ENCODE measurements at places on chromosomes 1 and 21. TPM values are rescaled to one million over a fixed set of nuclear protein-coding genes. Genes with fewer than 3 reads are reported as not detected.
A peak's percentile ranks its signal among the peaks of the same experiment; 100 is the strongest.

- no peak overlapping the region for H3K27ac ChIP-seq
- peaks cover 38% of the 10 kb centered on the region for H3K4me1 ChIP-seq
- no peaks in the 10 kb centered on the region for H3K36me3 ChIP-seq
- H3K4me3 ChIP-seq, result no peak overlapping the region
Observed at GRCh38 chr1:234408757-234409156, 35.5 kb downstream of the COA6 start.

- peaks cover 14% of the 10 kb centered on the region for H3K4me1 ChIP-seq
- no peaks in the 10 kb centered on the region for H3K36me3 ChIP-seq
- H3K27ac ChIP-seq, result no peak overlapping the region
- H3K4me3 ChIP-seq, result no peak overlapping the region
- no peak for DNase-seq
- H3K27me3 ChIP-seq, result no peaks in the 10 kb centered on the region
Observed at GRCh38 chr1:1135339-1136136, 19.6 kb upstream of the C1orf159 start.

- H3K27me3 ChIP-seq, result no peaks in the 10 kb centered on the region
- no peak for DNase-seq
- no peak overlapping the region for H3K27ac ChIP-seq
- H3K36me3 ChIP-seq, result no peaks in the 10 kb centered on the region
- H3K4me3 ChIP-seq, result no peak overlapping the region
Observed at GRCh38 chr21:38436341-38436740, 61.9 kb downstream of the ERG start.

DNA sequence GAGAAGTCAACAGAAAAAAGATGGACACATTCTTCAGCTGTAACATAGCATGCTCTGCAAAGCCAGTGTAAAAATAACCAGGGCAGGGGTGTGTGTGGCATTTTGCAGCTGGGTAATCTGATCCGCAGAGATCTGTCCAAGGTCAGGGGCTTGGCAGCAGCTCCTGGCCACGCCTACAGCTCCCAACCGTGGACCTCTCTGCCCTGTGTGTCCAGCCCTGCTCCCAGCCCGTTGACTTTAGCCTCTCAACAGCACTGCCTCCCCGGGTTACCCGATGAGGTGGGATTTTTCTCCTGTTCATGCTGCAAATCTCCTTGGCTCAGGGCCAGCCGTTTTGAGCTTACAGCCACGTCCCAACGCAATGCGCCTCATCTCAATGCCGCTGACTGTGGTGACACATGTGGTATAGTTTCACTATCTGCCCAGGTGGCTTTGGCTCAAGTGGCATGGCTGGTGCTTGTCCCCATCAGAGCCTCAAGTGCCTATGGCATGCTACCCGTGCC is 68.1 kb downstream of the VWA5B1 start:
- peaks cover 9% of the 10 kb centered on the region for H3K27me3 ChIP-seq
- no peak overlapping the region for H3K27ac ChIP-seq
- no peak for DNase-seq
- H3K4me1 ChIP-seq, result no peaks in the 10 kb centered on the region
- no peak overlapping the region for H3K4me3 ChIP-seq

DNA sequence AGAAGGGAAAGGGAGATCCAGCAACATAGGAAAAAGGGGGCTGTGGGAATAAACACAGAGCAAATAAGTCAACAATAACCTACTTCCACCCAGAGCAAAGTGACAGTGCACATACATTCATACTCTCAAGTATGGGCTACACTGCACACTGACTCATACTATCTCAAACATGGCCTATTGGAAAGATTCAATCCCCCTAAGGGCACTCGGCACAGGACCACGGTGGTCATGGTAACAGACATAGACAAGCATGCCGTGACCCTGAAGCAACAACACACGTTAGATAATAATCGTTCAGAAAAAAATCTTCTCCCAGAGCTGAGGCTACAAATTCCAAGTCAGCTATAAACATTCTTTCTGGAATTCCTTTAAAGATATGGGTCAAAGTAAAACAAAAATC is 16.8 kb upstream of the JAK1 start:
- no peak overlapping the region for H3K27ac ChIP-seq
- no peak for DNase-seq
- no peak overlapping the region for H3K4me3 ChIP-seq
- no peaks in the 10 kb centered on the region for H3K27me3 ChIP-seq
- H3K4me1 ChIP-seq, result peaks cover 3% of the 10 kb centered on the region

SPOCD1 gene
- not detected for total RNA-seq

GRCh38 chr1:232369451-232370296 is 260.3 kb downstream of the SIPA1L2 start:
- H3K4me1 ChIP-seq, result no peaks in the 10 kb centered on the region
- H3K4me3 ChIP-seq, result no peak overlapping the region
- no peaks in the 10 kb centered on the region for H3K27me3 ChIP-seq

OR10T2 gene
- total RNA-seq, result not detected

RGS1 gene
- total RNA-seq, result 59.6 TPM

DNA sequence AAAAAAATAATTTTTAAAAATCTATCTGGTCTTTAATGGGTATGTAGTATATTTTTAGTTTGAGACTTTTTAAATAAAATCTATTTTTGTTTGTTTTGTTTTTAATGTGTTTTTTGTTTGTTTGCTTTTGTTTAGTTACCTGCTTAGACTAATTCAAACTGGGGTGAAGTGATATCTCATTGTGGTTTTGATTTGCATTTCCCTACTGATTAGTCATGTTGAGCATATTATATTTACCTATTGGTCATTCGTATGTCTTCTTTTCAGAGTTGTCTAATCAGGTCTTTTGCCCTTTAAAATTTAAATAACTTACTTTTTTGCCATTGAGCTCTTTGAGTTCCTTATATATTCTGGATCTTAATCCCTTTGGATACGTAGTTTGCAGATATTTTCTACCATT is 20.3 kb downstream of the CD1B start:
- DNase-seq, result no peak
- H3K27me3 ChIP-seq, result no peaks in the 10 kb centered on the region
- H3K27ac ChIP-seq, result no peak overlapping the region
- H3K36me3 ChIP-seq, result no peaks in the 10 kb centered on the region
- no peak overlapping the region for H3K4me3 ChIP-seq
- no peaks in the 10 kb centered on the region for H3K4me1 ChIP-seq

TPTE gene
- not detected for total RNA-seq

- no peaks in the 10 kb centered on the region for H3K36me3 ChIP-seq
- H3K27me3 ChIP-seq, result no peaks in the 10 kb centered on the region
- no peaks in the 10 kb centered on the region for H3K4me1 ChIP-seq
- DNase-seq, result no peak
Observed at GRCh38 chr1:29325675-29326074, 89.4 kb downstream of the PTPRU start.

GUCA2A gene
- not detected for total RNA-seq

SPRR5 gene
- total RNA-seq, result not detected

DNA sequence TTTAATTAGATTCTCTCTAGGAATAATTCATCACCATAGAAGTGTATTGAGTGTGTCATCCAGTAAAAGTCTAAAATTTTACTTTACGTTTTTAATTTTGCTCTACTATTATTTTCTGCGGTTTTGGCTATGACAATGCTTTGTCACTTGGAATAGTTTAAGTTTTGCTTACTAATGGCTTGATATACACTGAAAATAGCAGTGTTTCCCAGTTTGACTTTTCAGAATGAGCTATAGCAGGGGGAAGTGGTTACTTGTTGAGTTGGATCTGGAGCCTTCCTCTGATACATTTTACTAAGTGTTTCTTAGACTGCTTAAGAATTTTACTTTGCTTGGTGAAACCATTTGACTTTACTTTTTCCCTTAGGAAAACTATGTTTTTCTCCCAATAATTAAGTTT is 5.0 kb downstream of the DNAJC16 start:
- H3K27ac ChIP-seq, result no peak overlapping the region
- H3K27me3 ChIP-seq, result no peaks in the 10 kb centered on the region
- H3K4me3 ChIP-seq, result no peak overlapping the region

CITED4 gene
- 1.3 TPM for total RNA-seq

TGFB2 gene
- not detected for total RNA-seq

DNA sequence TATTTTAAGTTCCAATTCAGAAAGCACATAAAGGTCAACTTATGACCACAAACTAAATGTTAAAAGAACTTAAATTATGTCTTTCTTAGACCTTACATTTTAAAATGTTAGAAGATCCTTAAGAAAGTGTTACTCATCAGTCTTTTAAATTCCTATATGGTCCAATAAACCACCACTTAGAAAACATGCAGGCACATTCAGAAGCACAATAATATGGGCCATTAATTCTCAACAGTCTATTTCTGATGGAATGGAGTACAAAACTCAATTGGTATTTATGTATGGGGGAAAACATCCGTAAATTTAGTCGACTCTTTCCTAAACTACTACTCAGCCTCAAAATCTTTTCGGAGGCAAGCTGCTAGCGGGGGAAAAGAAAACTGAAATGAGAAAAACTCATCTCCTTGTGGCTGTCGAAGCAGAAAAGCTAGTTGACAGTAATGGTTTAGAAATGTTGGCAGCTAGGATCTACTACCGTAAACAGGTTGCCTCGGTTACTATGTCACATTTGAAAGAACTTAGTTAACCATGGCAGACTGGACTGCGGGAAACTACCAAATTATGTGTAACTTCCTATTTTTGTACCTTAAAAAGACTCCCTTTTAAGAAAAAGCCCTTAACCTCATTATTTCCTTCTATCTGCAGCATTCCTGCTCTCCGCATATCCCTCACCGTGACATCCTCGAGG is 1.0 kb downstream of the TRMT1L start:
- H3K4me3 ChIP-seq, result peak overlapping the region; percentile 90
- peaks cover under 1% of the 10 kb centered on the region for H3K36me3 ChIP-seq
- no peak for DNase-seq
- H3K27ac ChIP-seq, result peak overlapping the region; percentile 98
- H3K27me3 ChIP-seq, result no peaks in the 10 kb centered on the region

HES2 gene
- total RNA-seq, result 0.35 TPM

DNA sequence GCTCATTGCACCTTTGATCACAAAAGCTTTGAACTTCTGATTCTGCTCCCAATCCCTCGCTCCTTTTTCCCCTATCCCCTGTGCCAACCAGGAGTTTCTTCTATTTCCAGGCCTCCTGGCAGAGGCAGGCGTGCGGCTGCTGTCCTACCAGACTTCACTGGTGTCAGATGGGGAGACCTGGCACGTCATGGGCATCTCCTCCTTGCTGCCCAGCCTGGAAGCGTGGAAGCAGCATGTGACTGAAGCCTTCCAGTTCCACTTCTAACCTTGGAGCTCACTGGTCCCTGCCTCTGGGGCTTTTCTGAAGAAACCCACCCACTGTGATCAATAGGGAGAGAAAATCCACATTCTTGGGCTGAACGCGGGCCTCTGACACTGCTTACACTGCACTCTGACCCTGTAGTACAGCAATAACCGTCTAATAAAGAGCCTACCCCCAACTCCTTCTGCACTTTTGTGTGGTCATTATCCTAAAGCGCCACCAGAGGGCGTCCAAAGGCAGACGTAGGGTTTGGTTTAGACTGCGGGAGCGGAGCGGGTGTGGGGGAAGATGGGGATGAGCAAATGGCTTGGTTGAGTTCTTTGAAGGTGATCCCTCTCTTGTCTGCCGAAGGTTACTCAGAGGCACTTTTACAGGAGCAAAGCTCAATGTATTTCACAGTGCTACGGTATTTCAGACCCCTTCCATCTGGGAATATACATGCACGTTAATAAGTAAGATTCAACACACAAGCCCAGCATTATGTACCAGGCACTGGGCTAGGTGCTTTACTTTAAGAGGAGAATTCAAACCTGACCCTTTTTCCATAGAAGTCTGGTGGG is 24.7 kb downstream of the HMGCS2 start:
- H3K4me1 ChIP-seq, result no peaks in the 10 kb centered on the region
- H3K4me3 ChIP-seq, result no peak overlapping the region
- peak; percentile 3 for DNase-seq
- H3K36me3 ChIP-seq, result no peaks in the 10 kb centered on the region

GRCh38 chr1:239831577-239832355 is 259.9 kb upstream of the FMN2 start:
- no peaks in the 10 kb centered on the region for H3K4me1 ChIP-seq
- no peak overlapping the region for H3K27ac ChIP-seq
- no peaks in the 10 kb centered on the region for H3K36me3 ChIP-seq
- H3K27me3 ChIP-seq, result no peaks in the 10 kb centered on the region
